ENCODE measurements at places on chromosomes 11 and 22.

DNA sequence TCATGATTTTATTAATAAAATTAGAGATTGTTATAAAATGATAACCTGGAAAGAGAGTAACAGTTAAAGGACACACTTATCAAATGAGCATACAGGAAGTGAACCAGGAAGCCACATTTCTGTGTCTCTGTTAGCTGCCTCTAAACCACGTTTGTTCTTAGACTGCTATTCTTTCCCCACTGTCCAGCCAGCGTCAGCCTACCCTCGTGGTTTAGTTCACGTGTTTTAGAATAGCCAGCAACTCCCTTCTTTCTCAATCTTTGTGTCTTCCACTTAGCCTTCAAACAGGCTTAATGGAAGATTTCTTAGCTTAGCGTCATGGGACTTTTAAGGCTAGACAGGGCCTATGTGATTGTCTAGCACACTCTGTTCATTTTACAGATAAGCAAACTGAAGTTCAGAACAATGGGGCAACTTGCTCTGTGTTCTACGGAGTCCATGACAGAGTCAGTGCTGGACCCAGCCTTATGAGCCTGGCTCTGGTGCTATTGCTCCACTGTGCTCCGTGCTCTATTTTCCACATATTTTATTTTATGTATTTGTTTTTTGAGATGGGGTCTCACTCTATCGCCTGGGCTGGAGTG, 27.2 kb downstream of the GRAMD1B start:
- no peak for DNase-seq

GRCh38 chr22:22770280-22770871, 117.2 kb upstream of the IGLL5 start:
- no peak for DNase-seq

GRCh38 chr11:34242037-34242625, 115.7 kb downstream of the ABTB2 start:
- no peak for DNase-seq

- DNase-seq: no peak
Observed at GRCh38 chr11:66609721-66610617, 6.5 kb upstream of the RBM14 start.

DNA sequence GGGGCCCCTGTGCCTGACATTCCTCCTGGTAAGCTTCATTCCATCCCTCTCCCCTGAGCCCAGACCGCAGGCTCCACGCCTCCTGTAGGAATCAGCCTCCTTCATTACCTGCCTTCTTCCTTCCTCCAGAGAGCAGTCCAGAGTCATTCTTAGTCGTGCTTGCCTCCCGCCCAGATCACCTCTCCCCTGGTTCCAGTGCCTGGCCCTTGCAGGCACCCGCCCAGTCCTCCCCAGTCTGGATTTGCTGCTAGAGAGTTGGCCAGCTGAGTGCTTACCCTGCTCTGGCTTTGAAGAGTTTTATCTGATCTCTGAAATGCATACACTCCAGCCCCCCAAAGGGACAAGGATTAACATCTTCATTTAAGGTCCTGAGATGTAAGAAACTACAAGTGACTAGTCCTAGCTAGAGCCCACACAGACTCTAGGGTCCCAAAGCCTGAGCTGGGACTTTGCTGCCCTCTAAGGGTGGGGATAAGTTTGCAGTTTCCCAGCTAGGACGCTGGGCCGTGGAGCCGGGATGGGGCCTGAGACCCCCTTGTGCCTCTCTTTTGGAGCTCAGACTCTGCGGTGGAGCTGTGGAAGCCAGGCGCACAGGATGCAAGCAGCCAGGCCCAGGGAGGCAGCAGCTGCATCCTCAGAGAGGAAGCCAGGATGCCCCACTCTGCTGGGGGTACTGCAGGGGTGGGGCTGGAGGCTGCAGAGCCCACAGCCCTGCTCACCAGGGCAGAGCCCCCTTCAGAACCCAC, 1.6 kb downstream of the NR1H3 start:
- no peak for DNase-seq

GRCh38 chr22:28887725-28888459, 4.5 kb downstream of the ZNRF3 start:
- DNase-seq: no peak

DNA sequence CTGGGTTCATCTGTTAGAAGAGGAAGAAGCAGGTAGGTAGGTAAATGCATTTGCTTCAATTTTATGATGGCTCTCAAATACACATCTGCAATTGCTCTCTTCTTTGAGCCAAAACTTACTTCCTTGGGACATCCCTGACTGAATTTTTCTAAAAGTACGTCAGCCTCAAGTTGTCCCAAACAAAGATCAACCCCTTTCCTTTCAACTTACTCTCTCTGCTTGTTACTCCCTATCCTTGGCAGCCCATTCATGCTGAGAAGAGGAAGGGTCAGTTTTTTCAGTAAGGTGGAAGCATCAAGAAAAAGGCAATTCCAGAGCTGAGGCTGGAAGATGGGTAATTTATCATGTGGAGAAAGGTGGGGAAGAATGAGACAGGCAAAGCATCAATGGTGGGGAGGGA, 111.2 kb downstream of the LRRC32 start:
- DNase-seq: no peak

GRCh38 chr11:72244060-72244360, at the start of gene PHOX2A:
Gene PHOX2A, minus strand, starts transcription at chr11:72244176. Its CDS starts 172 bp downstream, at chr11:72244004.
- DNase-seq: no peak

DNA sequence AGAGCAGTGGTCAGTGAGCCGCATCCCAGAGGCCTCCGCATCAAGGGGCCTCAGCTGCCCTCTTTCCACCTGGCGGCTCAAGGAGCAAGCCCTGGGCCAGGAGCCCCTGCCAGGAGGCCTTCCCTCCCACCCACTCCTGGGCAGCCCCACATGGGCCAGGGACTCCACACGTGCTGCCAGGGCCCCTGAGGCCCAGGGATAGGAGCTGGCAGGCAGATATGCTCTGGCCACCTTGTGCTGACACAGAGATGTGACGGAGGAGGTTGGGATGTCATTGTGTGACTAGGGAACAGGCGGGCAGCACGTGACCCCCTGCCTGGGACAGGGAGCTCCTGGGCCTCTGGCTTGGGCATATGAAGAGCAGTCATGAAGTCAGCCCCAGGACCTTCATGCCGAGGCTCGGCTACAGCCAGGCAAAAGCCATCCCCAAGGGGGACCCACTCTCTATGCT, 77.9 kb downstream of the PIWIL3 start:
- no peak for DNase-seq

DNA sequence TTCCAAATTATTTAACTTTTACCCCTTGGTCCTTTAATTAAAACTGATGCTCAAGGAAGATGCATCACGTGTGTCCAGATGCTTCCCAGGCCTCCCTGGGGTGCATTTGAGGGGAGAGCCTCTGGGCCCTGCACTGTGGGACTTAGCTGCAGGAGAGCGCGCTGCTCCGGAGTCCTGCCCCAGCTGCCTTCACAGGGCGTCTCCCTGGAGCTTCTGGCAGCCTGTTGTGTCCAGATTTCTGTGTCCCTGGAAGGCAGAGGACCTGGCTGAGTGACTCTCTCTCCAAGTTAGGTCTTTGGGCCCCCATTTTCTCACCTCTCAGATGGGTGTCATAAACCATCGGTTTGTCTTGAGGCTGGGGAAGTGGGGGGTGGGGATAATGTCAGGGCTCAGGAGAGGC, 3.0 kb downstream of the ARHGAP8 start:
- no peak for DNase-seq

GRCh38 chr11:69443968-69444364, 37.5 kb upstream of the LINC01488 start:
- no peak for DNase-seq

- no peak for DNase-seq
Observed at GRCh38 chr22:17966403-17966717, 58.0 kb downstream of the MICAL3 start.

DNA sequence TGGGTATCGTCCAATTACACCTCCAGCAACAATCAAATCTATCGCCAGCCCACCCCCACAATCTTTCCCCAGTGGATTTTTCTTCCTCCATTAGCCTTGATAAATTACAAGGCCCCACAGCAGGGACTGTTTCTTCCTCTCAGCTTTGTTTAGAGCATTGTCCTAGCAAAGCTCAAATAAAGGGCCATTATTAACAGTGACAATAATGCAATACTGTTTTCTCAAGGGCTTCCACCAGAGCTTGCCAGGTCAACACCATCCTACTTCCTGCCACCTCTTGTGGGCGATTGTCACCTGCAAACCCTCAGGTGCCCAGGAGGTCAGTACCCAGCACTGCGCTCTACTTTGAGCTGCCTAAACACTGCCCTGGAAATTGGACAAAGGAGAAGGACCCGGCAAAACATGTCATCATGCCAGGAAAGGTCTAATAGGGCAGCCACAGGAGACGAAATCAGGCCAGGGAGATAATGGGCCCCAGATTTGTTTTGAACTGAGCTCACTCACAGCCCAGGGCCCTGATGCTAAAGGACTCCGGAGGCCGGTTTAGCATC, 95.2 kb downstream of the ABTB2 start:
- no peak for DNase-seq

DNA sequence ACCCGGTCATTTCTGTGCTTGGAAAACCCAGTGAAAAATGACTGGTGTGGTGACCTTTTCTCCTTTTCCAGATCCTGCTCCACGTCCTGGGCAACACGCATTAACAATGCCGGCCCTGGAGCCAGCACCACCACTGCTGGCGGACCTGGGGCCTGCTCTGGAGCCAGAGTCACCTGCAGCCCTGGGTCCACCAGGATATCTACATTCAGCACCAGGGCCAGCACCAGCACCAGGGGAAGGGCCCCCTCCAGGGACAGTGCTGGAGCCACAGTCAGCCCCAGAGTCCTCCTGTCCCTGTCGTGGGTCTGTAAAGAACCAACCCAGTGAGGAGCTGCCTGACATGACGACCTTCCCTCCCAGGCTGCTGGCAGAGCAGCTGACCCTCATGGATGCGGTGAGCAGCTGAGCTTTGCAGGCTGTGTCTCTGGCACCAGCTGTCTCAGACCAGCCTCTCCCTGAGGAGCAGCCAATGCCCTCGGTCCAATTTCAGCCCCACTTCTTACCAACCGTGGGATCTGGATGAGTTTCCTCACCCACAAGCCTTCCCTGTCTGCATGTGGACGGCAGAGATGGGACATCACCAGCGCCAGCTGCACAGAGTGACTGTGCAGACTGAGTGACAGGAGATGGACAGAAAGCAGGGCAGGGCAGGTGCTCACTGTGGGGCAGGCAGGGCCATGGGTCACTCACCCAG, 1.9 kb downstream of the RGL4 start:
- DNase-seq: no peak

DNA sequence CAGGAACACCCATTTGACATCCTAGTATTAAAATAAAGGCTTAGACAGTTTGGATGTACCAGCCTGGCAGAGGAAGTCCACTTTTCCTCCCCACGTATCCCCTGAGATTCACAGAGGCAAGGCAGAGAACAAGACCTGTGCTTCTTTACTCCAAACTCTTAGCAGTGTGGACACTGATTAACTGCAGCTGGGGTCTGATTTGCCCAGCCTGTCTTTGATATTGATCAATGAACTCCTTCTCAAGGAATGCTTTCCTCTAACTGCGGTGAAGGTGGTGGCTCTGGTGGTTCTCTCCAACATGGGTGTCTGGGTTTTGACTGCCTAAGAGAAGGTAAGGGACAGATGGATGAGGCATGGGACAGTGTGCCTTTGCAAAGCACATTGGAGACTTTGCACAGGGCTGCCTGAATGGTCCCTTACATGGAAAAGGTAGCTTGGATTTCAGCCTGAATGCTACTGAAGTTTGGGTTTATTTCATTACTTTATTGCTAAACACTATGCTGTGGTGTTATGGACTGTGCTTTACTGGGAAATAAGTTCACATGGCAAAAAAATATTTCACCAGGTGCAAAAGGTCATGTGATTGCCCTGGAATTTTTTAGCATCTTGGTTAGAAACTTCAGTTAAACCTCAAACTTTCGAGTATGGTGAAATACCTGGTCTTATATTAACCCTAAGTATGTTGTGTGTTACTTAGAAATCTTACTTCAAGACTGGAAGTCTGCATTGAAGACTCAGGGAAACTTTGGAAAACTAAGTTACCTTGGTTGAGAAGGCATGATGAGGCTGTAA, 1.8 kb downstream of the GAS2 start:
- DNase-seq: no peak

- DNase-seq: no peak
Observed at GRCh38 chr11:45083544-45084087, 62.8 kb upstream of the PRDM11 start.

- DNase-seq: no peak
Observed at GRCh38 chr22:28410050-28410816, 269.4 kb downstream of the TTC28 start.

DNA sequence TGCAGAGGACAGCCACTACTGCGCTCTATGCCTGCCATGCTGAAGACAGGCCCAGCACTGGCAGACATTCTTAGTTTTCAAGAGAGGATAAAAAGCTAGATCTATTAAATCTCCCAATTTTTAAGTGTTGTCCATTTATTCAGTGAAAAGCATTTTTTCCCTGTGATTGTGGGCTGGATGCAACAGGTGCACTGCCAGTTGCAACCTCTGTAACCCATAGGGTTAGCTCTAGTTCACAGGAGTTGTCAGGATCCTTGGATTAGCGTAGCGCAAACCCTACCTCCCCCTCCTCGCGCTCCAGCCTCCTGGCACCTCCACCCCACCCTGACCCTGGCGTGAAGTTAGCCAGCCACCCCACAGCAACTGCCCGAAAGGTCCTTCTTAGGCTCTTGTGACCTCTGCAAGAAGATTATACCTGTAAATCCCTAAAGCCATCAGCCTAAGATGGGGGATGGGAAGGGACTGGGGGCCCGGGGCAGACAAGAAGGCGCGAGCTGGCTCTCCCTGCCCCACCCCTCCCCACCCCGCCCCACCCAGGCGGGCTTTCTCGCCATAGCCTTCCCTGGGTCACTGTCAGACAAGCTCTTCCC, 30.9 kb downstream of the EIF3F start:
- DNase-seq: no peak

DNA sequence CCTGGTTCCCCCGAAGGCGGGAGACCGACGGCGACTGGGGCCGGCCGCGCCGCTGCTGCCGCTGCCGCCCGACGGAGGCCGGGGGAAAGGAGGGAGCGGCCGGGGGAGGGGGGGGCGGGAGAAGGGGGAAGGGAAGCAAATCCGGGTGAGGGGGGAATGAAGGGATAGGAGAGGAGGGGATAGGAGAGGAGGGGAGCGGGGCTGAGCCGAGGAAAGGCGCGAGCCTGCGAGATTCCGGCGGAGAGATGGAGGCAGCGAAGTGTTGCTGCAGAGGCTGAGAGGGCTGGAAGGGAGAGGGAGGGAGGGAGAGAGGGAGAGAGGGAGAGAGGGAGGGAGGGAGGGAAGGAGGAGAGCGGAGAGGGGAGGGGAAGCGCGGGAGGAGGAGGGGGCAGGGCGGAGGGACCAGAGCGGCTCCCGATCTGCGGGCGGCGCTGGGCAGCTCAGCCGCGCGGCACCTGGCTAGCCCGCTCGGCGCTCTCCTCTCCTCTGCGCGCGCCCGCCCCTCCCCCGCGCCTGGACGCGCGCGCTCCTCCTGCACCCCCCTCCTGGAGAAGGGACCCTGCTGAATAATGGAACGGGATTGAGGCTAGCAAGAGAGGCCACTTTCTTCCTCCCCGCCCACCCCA, 52.3 kb downstream of the SLC22A12 start:
- no peak for DNase-seq

DNA sequence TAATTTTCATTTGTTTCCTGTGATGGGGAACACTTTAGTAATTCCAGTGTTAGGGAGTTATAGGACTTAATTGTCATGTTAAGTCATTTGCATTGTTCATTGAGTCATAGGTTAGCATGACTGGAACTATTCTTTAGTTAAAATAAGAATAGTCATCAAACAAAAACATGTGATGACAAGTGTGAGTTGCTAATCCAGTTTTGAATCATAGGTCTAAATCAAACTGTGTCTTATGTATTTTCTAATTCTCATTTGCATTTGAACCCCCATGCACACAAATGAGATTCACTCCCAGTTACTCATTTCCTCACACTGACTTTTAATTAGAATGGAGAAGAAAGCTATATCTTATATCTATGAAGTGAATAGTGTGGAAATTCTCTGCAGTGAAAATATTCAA, 405.6 kb downstream of the LRRC4C start:
- DNase-seq: no peak
